ENCODE measurements at places on chromosomes 7 and 10. TPM values are rescaled to one million over a fixed set of nuclear protein-coding genes. Genes with fewer than 3 reads are reported as not detected.
A peak's percentile ranks its signal among the peaks of the same experiment; 100 is the strongest.

DNA sequence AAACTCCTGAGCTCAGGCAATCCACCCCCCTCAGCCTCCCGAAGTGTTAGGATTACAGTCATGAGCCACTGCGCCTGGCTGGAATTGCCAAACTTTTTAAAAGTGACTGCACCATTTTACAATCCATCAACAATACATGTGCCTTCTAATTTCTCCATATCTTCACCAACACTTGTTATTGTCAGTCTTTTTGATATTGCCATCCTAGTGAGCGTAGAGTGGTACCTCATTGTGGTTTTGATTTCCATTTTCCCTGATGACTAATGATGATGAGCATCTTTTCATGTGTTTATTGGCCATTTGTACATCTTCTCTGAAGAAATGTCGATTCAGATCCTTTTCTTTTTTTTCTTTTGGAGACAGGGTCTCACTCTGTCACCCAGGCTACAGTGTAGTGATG lies 21.7 kb upstream of the STRIP2 start:
- peaks cover 12% of the 10 kb centered on the region for H3K36me3 ChIP-seq
- no peaks in the 10 kb centered on the region for H3K27me3 ChIP-seq
- no peak for DNase-seq
- H3K4me1 ChIP-seq, result no peaks in the 10 kb centered on the region
- no peak overlapping the region for H3K27ac ChIP-seq

- DNase-seq, result no peak
- H3K36me3 ChIP-seq, result peaks cover 6% of the 10 kb centered on the region
- H3K4me1 ChIP-seq, result peaks cover 11% of the 10 kb centered on the region
- no peaks in the 10 kb centered on the region for H3K27me3 ChIP-seq
- H3K4me3 ChIP-seq, result no peak overlapping the region
These were observed 72.8 kb downstream of the SHOC2 start for GRCh38 chr10:110992006-110992800.

GRCh38 chr7:20601121-20601520 lies 14.3 kb upstream of the ABCB5 start:
- no peak for DNase-seq
- no peak overlapping the region for H3K27ac ChIP-seq
- H3K27me3 ChIP-seq, result no peaks in the 10 kb centered on the region
- H3K36me3 ChIP-seq, result no peaks in the 10 kb centered on the region

- peaks cover 32% of the 10 kb centered on the region for H3K4me1 ChIP-seq
- H3K27ac ChIP-seq, result no peak overlapping the region
- H3K4me3 ChIP-seq, result no peak overlapping the region
- H3K36me3 ChIP-seq, result no peaks in the 10 kb centered on the region
- peak; percentile 58 for DNase-seq
These were observed 1.2 kb downstream of the FLNC start for GRCh38 chr7:128831178-128831993.

TMEM139 gene
- 0.12 TPM for polyA plus RNA-seq

SLC39A12 gene
- not detected for polyA plus RNA-seq
